ENCODE measurements at places on chromosomes 11 and 22.

- DNase-seq: no peak
Observed at GRCh38 chr11:65404210-65404609, 17.8 kb downstream of the FRMD8 start.

DNA sequence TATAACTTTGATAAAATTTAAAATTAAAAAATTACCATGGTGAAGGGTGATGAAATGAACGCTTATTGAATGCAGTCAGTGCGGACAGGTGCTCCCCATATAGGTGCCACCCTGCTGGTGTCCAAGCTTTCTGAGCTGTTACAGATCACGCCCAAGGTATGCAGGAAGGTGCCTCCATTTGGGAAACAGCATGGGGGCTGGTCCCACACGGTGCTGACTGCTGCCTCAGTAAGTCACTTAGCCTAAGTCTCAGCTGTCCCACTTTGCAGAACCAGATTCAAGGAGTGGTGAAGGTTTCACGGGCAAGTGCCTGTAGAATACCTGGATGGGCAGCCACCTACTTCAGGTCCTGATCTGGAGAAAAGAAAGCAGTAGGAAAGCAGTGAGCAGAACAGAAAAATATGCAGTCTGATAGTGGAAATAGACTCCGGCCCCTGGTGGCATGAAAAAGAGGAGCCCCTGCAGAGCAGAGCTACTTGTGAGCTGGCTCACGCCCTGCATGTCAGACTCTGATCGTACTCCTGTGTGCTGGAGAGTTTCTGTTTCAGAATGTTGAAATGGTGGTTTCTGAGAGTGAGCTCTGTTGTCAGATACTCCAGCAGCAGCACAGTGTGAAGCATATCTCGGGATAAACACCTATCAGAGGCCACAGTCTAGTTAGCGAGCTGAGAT lies 33.2 kb downstream of the ADORA2A start:
- peak; percentile 91 for DNase-seq

GRCh38 chr22:20101638-20102037 lies 14.3 kb upstream of the RANBP1 start:
- DNase-seq: no peak

- peak; percentile 79 for DNase-seq
Observed at GRCh38 chr11:88348870-88349269, 11.3 kb upstream of the CTSC start.

DNA sequence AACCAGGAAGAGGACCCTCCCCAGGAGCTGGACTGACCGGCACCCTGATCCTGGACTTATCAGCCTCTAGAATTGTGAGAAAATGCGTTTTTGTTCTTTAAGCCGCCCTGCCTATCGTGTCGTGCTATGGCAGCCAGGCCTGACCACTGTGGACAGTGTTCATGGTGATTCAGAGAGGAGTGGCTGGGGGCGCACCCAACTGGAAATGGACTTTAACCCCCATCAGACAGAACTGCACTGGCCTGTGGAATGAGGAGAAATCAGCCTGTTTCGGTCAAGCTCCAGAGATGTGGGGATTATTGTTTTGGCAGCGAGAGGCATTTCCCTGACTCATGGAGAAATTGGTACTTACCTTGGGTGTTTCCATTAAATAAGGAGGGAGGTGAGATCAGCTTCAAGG lies 1437.8 kb downstream of the BRD1 start:
- DNase-seq: no peak

DNA sequence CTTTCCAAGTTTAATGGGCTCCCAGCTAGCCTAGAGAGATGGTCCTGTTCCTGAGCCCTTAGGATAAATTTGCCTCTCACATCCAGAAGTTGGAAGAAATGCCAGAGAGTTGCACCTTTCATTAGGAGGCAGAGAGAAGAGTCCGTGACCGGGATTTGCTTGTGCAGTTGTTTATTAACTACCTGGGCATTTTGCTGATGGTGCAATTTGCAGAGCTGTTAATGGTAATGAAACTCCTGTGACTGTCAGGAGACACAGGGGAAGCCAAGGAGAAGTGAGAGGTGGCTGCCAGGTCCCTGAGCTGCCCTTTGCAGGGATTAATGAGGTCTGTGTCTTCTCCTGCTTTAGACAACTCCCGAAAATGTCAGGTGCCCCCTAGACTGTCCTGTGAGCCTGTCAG lies 69.1 kb upstream of the B3GAT1 start:
- DNase-seq: no peak

GRCh38 chr11:120738516-120739046 lies 227.0 kb downstream of the GRIK4 start:
- DNase-seq: no peak
